ENCODE measurements at places on chromosomes 3 and 15.

GRCh38 chr15:29103824-29104565 lies 165.6 kb downstream of the NSMCE3 start:
- peak; percentile 35 for DNase-seq

GRCh38 chr3:52446631-52447511 lies 2.0 kb upstream of the SEMA3G start:
- peak; percentile 42 for DNase-seq

GRCh38 chr15:68256675-68257450 lies 20.7 kb upstream of the FEM1B start:
- DNase-seq = peak; percentile 29

DNA sequence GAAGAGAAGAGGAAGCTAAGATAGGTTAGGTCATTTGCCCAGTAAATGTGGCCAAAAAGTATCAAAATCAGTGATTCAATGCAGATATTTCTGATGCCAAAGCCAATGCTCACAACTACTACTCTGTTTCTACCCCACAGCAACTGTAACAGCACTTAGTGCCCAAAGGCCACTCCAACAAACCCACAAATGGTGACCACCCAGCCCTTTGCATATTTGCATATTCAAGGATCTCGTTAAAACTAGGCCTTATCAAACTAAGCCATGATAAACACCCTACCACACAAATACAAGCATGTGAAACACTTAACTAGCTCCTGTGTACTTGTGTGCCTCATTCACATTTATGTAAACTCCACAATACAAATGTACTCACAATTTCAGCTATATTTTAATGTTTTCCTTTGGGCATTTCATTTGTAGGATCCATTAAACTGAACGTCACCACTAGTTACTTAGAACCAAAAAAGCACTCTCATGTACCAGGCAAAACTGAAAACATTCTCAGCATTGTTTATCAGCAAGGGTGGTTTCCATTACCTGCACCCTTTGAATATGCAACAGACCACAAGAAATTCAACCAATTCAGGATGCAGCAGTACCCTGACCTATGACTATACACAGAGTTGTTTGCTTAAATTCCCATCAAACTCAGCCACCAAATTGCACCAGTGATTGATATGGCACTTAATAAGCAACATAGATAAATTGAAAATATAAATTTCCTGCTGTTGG lies 111.2 kb upstream of the STT3B start:
- DNase-seq = no peak

- DNase-seq = no peak
Measured at GRCh38 chr3:127226946-127227842, 34.3 kb downstream of the PRR23E start.

GRCh38 chr3:24245056-24245455 lies 249.6 kb downstream of the THRB start:
- DNase-seq = no peak
